ENCODE measurements at places on chromosomes 5 and 9. TPM values are rescaled to one million over a fixed set of nuclear protein-coding genes. Genes with fewer than 3 reads are reported as not detected.

POU5F2 gene
- 0.07 TPM for polyA plus RNA-seq

SPINK7 gene
- not detected for polyA plus RNA-seq

OR1Q1 gene
- not detected for polyA plus RNA-seq

QRFP gene
- polyA plus RNA-seq, result not detected

MYMK gene
- not detected for polyA plus RNA-seq

MARCHF3 gene
- 3.9 TPM for polyA plus RNA-seq

MARVELD2 gene
- not detected for polyA plus RNA-seq

CCNI2 gene
- polyA plus RNA-seq, result not detected

PCDHGB1 gene
- 0.68 TPM for polyA plus RNA-seq

TGFBI gene
- polyA plus RNA-seq, result 0.90 TPM

CEP78 gene
- polyA plus RNA-seq, result 64.9 TPM

PHF24 gene
- 1.8 TPM for polyA plus RNA-seq

FGF1 gene
- not detected for polyA plus RNA-seq

TTC1 gene
- polyA plus RNA-seq, result 71.6 TPM

PPP3R2 gene
- polyA plus RNA-seq, result not detected

RLN2 gene
- polyA plus RNA-seq, result not detected

PCDHGA6 gene
- polyA plus RNA-seq, result 0.09 TPM

C9orf50 gene
- not detected for polyA plus RNA-seq

CXCL14 gene
- 1.1 TPM for polyA plus RNA-seq

BNC2 gene
- 1.2 TPM for polyA plus RNA-seq

INSL4 gene
- not detected for polyA plus RNA-seq

ALDH1B1 gene
- 5.8 TPM for polyA plus RNA-seq

EMB gene
- polyA plus RNA-seq, result 10.8 TPM

SLC1A3 gene
- 1.9 TPM for polyA plus RNA-seq

TXNDC15 gene
- 127 TPM for polyA plus RNA-seq

PCDHGB4 gene
- 13.0 TPM for polyA plus RNA-seq

MARCHF6 gene
- polyA plus RNA-seq, result 243 TPM

SLC6A3 gene
- polyA plus RNA-seq, result 0.77 TPM

ASB6 gene
- polyA plus RNA-seq, result 18.4 TPM

CYSTM1 gene
- polyA plus RNA-seq, result 12.8 TPM

FUBP3 gene
- polyA plus RNA-seq, result 70.5 TPM

PCDHB14 gene
- polyA plus RNA-seq, result 18.3 TPM

CA9 gene
- not detected for polyA plus RNA-seq

PTCH1 gene
- polyA plus RNA-seq, result 15.6 TPM

STPG3 gene
- polyA plus RNA-seq, result not detected

NRARP gene
- polyA plus RNA-seq, result 1.4 TPM

UBAP2 gene
- 9.1 TPM for polyA plus RNA-seq

TRUB2 gene
- polyA plus RNA-seq, result 31.0 TPM

DRD1 gene
- polyA plus RNA-seq, result 0.72 TPM

GPR151 gene
- polyA plus RNA-seq, result 1.0 TPM

UBE2QL1 gene
- polyA plus RNA-seq, result 12.9 TPM

FAM221B gene
- polyA plus RNA-seq, result not detected

NUDT2 gene
- 88.3 TPM for polyA plus RNA-seq

BTNL8 gene
- polyA plus RNA-seq, result not detected

ANKRD20A1 gene
- 0.46 TPM for polyA plus RNA-seq

CCDC192 gene
- polyA plus RNA-seq, result not detected

ZNF883 gene
- polyA plus RNA-seq, result 7.2 TPM

NTNG2 gene
- 0.26 TPM for polyA plus RNA-seq

NEUROG1 gene
- not detected for polyA plus RNA-seq

PCDHA8 gene
- 1.4 TPM for polyA plus RNA-seq

PLK2 gene
- polyA plus RNA-seq, result 309 TPM

HTR4 gene
- polyA plus RNA-seq, result not detected

SPOCK1 gene
- 30.9 TPM for polyA plus RNA-seq

CCL21 gene
- not detected for polyA plus RNA-seq
